ENCODE measurements at places on chromosomes 5 and 9.
A peak's percentile ranks its signal among the peaks of the same experiment; 100 is the strongest.

GRCh38 chr5:90434116-90434714, 24.7 kb upstream of the CETN3 start:
- DNase-seq: no peak

DNA sequence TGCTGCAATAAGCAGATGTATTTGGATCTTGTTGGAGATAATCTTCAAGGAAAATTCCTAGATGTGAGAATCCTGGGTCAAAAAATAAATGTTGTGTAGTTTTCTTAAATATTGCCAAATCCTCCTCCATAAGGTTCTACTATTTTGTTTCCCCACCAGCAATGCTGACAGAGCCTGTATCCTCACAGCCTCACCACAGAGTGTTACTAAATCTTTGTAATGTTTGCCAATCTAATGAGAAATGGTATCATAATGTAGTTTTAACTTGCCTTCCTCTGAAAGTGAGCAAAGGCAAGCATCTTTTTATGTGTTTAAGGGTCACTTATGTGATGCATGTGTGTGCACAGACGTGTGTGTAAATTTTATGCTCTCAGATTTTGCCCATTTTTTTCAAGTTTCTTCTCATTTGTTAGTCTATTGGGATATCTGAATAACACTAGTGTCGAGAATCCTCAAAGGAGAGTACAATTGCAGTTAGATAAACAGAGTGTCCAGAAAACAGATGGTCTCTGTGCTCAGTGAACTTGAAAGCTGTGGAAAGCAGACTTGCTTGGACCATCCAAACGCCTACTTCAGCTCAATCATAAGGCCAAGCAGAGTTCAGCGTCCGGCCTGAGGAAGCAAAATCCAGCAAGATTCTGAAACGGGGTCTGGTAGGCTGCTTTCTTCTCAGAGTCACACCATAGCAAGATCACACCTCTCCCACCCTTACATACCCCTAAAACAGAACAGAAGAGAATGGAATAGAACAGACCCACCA, 35.7 kb upstream of the UGT3A1 start:
- DNase-seq: no peak

- DNase-seq: no peak
These were observed 194.9 kb downstream of the PALM2AKAP2 start for GRCh38 chr9:109974918-109975276.

DNA sequence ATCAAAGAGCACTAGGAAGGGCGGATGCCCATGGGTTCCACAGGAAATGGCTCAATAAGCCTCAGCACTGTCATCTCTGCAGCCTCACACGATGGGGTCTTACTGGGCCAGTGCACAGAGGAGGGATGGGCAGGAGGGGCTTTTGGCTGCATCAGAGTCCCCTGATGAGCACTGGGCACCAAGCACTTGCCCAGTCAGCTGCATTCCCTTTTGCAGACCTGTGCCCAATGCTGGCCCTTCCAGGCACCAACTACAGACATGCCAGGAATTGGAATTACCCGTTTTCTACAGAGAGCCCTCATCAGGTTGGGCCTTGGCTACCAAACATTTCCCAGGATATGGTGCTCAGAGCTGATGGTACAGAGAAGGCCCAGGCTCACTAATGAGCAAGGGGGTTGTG, 182.5 kb downstream of the HSPA4 start:
- DNase-seq: no peak

DNA sequence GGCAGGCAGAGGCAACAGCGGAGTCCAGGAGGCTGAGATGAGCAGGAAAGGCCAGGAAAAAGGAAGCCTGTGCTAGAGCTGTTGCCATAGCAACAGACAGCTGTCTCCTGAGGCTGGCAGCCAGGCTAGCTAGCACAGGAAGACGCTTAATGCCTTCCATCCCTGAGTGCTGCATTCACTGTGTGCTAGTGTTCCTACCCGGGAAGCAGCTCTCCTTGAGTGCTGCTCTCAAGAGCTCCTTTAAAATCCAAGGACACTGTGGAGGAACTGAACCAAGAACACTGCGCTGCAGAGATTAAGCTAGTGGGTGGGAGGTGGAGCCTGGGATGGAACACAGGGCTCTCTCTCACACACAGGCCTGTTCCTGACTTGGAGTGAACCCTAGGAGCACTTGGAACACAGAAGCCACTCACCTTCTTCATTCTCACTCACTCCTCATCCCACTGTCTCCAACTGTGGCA, 53.5 kb upstream of the IL7R start:
- DNase-seq: peak; percentile 36

- DNase-seq: no peak
These were observed 228.3 kb upstream of the ADAMTS16 start for GRCh38 chr5:4911646-4912403.

DNA sequence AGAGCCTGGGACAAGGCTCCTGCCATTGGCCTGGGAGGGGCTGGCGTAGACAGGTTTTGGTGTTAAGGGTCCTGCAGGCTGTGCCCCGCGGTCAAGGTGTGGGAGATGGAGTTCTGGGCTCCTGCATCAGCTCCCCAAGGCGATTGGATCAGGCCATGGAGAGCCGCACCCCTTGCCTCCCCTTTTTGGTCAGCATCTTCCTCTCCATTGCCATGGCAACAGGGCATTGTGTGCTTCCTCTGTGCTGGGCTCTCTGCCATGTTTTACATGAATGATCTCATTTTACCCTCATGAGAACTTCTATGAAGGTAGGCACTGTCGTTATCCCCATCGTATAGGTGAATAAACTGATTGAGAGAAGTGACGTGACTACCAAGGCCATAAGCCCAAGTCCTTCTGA, 344.3 kb upstream of the CLINT1 start:
- no peak for DNase-seq

DNA sequence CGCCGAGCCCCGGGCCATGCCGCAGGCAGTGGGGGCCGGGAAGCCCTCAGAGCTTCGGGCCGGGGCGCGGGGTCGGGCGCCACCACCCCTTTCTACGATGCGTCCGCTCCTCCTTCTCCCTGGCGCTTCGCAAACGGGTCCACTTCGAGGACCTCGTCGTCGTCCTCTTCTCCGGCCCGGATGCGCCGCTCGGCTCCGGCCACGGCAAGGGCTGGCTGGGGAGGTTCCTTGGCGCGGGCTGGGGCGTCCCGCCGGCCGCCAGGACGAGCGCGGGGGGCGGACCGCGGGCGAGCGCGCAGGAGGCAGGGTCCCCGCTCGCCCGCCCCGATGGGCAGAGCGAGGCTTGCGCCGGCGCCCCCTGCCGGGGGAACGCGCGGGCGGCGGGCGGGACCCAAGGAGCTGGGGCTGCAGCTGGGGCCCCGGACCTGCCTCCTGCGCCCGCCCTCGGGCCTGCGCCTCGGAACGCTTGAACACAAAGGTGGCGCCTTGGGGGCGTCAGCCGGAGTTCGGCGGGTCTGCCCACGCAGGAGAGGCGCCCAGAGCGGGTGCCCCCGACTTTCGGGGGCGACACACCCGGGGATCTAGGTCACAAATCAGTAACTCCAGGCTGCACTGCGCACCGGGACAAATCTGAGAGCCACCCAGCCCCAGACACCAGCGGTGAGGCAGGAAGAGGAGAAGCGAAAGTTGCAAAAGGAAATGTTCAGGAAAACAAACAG, at the start of gene ROR2:
Gene ROR2 (minus strand): TSS at position 283 of the 719 bp plus-strand sequence.
- DNase-seq: no peak

DNA sequence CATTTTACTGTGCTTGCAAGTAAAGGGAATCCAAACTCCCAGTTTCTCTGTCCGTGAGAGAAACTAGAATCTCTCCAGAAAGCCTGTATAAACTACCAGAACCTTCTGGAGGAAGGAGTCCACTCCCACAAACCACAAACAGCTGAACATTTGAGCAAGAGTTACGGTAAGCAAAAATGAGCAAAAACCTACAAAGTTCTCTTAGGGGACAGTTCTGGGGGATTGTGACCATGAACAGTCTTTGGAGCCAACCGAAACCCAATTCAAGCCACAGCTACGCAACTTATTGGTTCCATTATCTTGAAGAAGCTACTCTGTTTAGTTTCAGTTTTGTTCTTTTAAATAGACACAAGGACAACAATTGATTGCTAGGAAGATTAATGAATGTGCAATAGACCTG, 330.6 kb downstream of the ASTN2 start:
- no peak for DNase-seq

- DNase-seq: no peak
These were observed 20.0 kb downstream of the MOCS2 start for GRCh38 chr5:53089481-53089991.

DNA sequence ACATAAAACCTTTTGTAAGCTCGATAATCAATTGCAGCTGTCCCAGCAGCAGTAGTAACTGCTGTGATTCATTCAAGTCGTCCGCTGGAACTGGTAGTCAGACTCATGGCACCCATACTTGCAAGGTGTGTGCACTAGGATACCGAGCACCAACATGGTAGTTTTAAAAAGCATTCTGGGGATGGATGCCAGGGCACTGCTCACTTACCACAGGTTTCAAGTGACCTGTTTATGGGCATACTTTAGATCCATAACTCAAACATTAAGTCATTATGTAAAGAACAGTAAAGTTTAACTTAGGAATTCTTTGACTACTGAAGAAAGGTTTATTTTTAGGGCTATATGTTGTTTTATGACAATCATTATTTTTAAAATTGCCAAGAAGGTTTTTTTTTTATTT, 2277.6 kb downstream of the MAT2B start:
- DNase-seq: no peak

Data from amniotic stem cell (primary cell).